ENCODE measurements at places on chromosomes 7 and 10.

DNA sequence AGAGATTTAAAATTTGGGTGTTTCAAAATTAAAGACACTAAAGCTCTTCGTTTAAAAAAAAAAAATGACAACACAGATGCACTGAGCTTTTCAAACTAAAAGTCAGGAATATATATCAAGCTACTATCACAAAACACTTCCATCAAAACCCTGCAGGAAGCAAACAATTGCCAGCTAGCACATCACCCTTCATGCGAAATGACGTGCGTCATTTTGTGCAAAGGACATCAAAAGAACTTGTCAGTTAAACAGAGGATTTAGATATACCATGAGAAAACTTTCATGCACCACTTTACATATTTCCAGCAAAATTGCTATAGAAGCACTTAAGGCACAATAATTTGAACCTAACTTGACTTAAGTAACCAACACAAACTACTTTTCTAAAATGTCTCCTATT lies 264.7 kb downstream of the GRM8 start:
- DNase-seq: no peak

DNA sequence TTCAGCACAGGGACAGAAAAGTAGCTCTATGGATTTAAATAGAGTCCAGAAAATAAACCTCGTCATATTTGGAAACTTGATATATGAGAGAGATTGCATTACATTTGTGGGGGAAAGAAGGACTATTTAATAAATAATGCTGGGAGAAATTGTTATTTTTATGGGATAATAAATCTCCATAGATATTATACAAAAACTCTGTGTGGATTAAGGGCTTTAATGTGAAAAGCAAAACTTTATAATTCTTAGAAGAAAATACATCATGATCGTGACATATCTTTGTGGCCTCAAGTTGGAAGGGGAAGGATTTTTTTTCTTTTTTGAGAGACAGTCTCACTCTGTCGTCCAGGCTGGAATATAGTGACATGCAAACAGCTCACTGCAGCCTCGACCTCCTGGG lies 95.0 kb upstream of the LEP start:
- DNase-seq: no peak

- DNase-seq: no peak
Observed at GRCh38 chr7:11642276-11642675, 189.7 kb downstream of the THSD7A start.

DNA sequence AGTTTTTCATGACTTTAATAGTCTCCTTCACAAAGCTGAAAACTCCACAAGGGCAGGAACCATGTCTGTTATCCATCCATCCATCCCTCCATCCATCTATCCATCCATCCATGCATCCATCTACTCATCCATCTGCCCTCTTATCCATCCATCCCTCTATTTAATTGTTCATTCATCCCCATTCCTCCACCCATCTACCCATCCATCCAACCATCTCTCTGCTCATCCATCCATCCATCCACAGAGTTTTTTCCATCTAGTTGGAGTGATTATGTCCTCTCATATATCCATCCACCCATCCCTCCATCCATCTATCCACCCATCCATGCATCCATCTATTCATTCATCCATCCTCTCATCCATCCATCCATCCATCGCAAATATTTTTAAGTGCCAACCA lies 237.9 kb downstream of the EMX2 start:
- DNase-seq: no peak

DNA sequence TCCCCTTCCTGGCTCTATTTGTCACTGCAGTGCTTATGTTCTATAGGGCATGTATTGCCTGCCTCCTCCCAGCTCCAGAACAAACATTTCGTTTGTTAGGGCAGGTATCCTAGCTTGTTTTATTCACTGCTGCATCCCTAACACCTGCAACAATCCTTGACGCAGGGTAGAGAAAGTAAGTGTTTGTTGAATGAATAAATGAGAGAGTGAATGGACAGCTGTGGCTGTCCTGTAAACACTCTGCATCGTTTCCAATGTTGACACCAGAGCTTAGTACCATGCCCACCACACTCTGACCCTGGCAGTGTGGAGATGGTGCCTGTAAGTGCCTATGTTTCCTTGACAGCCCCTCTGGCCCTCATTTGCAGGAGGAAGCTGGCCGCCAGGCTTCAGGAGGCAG lies 21.0 kb downstream of the MYH16 start:
- no peak for DNase-seq

DNA sequence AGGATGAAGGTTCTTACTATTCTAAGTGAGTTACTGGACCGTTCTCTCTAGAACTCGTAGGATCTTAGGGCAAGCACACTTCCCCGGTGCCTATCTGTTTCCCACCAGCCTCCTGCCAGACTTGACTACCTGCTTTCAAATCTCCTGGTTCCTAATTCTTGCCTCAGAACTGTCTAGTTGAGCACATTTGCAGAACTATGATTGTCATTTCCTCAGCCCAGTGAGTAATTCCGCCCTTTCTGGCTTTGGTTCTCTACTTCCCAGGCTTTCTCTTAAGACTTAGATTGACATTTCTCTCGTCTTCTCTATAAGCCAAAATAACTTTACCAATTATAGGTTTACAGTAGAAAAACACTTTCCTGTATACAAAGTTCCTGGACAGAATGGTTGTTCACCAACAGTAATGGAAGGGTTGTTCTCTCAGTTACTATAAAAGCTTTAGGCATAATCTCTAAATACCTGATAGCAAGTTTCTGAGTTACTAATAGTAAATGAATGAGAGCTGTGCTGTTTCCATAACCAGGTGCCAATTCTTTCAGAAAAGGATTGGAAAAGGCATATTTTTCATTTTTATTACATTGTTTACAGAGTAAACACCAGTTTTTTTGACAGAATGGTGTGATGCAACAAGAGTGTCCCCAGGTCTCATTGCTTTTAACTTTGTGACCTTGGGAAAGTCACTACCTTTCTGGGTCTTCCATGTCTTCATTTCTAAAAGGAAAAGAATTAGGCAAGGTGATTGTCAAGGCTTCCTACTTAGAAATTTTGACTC lies 41.1 kb downstream of the PLEKHA8 start:
- no peak for DNase-seq

- DNase-seq: no peak
Observed at GRCh38 chr10:33965795-33966581, 631.5 kb upstream of the NRP1 start.

- DNase-seq: no peak
Observed at GRCh38 chr7:27062946-27063345, 32.9 kb downstream of the HOXA1 start.

- no peak for DNase-seq
Observed at GRCh38 chr7:13286916-13287315, 599.5 kb downstream of the ARL4A start.

DNA sequence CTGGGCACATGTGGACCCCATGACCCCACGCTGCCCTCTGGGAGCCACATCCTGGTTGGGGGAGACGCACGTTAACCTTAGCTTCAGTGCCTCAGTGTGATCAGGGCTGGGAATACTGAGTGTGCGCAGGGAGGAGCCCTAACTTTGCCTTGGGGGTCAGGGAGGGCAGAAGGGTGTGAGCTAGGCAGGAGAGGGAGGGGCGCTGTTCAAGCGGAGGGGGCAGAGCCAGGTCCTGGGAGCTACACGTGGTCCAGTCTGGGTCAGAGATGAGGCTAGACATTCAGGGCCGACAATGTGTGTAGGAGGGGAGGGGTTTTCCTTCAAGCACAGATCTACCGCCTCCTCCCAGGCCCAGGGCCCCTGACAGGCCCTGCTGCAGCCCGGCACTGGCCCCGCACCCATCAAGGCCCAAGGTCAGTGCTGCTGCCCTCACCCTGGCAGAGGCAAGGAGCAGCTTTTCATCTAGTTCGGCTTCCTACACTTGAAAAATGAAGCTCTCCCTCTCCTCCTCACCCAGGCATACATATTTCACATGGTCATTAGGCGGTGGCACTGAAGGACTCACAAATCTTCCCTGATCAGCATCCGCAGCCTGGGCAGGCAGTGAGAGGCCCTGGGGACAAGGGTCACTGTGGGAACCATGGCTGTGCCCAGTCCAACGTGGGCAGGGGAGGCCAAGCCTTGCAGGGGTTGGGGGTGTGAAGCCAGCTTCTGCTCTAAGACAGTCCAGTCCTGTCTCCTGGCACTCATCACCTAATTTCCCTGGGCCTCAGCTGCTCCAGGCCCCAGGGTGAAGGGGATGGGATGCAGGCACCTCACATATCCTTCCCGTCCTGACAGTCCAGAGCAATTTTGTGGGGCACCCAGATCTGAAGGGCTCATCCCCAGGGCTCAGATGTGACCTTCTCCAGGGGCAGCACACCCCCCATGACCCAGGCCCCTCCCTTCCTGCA lies 47.3 kb downstream of the C10orf105 start:
- no peak for DNase-seq

GRCh38 chr10:5553400-5554170 lies 28.8 kb downstream of the CALML3 start:
- no peak for DNase-seq

DNA sequence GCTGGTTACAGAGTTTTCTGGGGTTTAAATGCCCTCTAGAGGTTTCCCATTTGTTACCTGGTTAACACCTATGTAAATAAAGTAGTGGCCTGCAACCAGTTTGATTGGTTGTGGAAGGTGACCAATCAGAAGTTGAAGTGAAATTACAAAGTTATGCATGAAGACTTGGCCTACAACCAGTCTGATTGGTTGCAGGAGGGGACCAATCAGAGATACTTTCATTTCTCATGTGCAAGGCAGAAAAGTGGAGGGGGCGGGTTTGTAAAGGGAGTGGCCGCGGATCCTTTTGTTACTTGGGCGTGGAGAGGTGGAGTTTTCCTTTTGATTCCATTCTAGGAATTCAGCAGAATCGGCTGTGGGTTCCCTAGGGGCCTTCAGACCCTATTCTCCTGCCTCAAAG lies 80.8 kb downstream of the SEC23IP start:
- DNase-seq: no peak

- no peak for DNase-seq
Observed at GRCh38 chr10:108836362-108836761, 1086.9 kb downstream of the XPNPEP1 start.

GRCh38 chr7:105678811-105679495 lies 97.7 kb upstream of the EFCAB10 start:
- peak; percentile 17 for DNase-seq

- no peak for DNase-seq
Observed at GRCh38 chr10:25582961-25583360, 351.1 kb upstream of the MYO3A start.

GRCh38 chr10:132137111-132138072 lies 49.4 kb upstream of the DPYSL4 start:
- no peak for DNase-seq

DNA sequence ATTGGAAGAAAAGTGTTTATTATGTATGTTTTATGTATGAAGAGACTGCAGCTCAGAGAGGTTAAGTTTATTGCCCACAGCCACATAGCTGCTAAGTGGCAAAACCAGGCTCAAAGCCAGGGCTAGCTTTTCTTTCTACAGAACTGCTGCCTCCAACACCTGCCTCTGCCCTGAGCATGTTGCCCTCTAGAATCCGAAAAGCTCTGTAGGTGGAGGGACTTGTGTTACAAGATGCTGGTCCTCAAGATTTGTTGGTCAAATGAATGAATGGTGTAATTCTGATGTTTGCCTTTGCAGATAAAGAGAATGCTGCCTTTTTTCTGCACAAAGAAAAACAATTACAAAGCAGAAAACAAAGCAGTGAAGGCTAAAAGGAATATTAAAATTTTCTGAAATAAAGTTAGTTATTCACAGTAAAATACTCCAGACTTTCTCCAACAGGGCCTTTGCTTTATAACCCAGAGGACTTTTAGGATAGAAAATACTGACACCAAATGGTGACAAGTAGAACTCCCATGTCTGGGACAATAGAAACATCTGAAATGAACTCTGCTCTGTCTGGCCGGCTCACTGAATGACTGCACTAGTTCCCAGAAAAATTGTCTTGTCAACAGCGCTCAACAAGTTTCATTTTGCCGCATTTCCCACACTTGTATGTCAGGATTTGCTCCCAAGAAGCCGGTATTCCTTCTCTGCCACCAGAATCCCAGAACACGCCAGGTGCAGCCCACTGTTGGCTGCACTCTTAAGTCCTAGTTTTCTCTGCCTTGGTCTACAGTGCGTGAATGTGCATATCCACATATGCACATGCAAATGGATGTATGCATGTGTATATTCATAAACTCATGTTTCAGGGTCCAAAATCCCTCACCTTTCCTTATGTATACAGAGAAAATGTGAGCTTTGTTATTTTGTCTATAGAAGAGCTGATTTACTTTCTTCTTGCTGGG lies 11.0 kb upstream of the DNTT start:
- peak; percentile 3 for DNase-seq

- DNase-seq: no peak
Observed at GRCh38 chr10:77643795-77644468, 6.3 kb upstream of the KCNMA1 start.

GRCh38 chr10:49276596-49276995 lies 22.4 kb upstream of the C10orf71 start:
- no peak for DNase-seq

DNA sequence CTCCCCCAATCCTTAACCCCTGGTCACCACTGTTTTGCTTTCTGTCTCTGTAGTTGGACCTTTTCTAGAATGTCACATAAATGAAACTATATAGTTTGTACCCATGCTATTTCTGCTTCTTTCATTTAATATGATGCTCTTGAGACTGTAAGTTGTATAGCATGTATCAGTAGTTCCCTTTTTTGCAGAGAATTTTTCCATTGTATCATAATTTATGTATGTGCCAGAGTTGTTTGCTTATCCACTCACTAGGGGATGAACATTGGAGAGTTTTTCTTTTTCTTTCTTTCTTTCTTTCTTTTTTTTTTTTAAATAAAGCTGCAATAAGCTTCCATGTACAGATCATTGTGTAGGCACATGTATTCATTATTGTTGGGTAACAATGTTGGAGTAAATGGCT lies 544.8 kb downstream of the CNTNAP2 start:
- no peak for DNase-seq

DNA sequence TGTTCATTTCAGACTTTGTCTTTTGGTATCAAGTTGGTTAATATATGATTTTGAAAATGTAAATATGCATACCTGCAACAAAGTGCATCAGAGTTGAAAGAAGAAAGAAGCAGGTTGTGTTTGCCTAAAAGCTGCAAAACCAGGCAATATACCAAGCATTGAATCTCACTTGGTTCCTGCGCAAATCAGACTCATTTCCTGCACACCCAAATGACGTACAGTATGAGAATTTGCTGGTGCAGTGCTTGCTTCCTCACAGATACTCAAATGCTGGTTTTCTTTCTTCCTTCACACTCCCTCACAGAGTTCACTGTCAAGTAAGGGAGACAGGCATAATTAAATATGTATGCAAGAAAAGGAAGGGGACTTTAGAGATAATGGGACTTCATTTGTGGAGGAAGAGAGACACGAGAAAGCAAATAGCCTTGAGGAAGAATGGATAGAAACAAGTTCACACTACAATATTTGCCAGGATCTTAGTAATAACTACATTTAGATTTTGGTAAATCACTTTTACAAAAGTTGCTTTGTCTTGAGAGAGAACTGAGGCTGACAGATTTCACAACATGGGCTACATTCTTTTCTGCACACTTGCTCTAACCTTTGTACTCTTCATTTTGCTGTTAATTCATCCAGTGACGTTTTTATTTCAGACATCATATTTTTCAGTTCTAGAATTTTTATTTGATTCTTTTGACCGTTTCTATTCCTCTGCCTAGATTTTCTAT lies 56.9 kb upstream of the AOAH start:
- peak; percentile 76 for DNase-seq

- no peak for DNase-seq
Observed at GRCh38 chr7:157540020-157540419, 203.2 kb downstream of the DNAJB6 start.

GRCh38 chr7:44136731-44137130 lies 4.4 kb downstream of the MYL7 start:
- DNase-seq: no peak
